Mesothelial cell of epicardium (in vitro differentiated cells): ENCODE measurements at places on chromosomes 3 and 15. TPM values are rescaled to one million over a fixed set of nuclear protein-coding genes. Genes with fewer than 3 reads are reported as not detected.

Gene TGM4
- total RNA-seq, result 0.09 TPM in 1 of 3 replicates, not detected in the others

Gene TAGLN3
- 0.60 to 1.8 TPM (median 1.4 TPM) in 3 replicates for total RNA-seq

Gene TRAT1
- not detected in 3 replicates for total RNA-seq

Gene FANCD2
- 17.9 to 21.1 TPM (median 20.2 TPM) in 3 replicates for total RNA-seq

Gene ACAD9
- 54.9 to 61.8 TPM (median 61.8 TPM) in 3 replicates for total RNA-seq

Gene GCSAM
- 0.67 to 1.2 TPM (median 0.93 TPM) in 3 replicates for total RNA-seq

Gene CELF6
- total RNA-seq, result 1.2 to 1.9 TPM (median 1.3 TPM) in 3 replicates

Gene MME
- 29.3 to 33.3 TPM (median 31.7 TPM) in 3 replicates for total RNA-seq

Gene TMC3
- 0.04 to 0.05 TPM in 2 of 3 replicates, not detected in the other for total RNA-seq

Gene CCDC39
- not detected in 3 replicates for total RNA-seq

Gene WDR93
- total RNA-seq, result 0.34 to 0.54 TPM (median 0.40 TPM) in 3 replicates

Gene FEZF2
- total RNA-seq, result not detected in 3 replicates

Gene SYNPR
- 3.7 to 3.8 TPM (median 3.7 TPM) in 3 replicates for total RNA-seq

Gene CEP19
- 2.1 to 2.5 TPM (median 2.1 TPM) in 3 replicates for total RNA-seq

Gene ALDH1L1
- 1.0 to 1.6 TPM (median 1.2 TPM) in 3 replicates for total RNA-seq

Gene MUSTN1
- 1.0 to 2.1 TPM in 2 of 3 replicates, not detected in the other for total RNA-seq

Gene FBXL22
- 0.20 to 0.63 TPM (median 0.55 TPM) in 3 replicates for total RNA-seq

Gene SPG11
- total RNA-seq, result 84.6 to 90.0 TPM (median 85.9 TPM) in 3 replicates

Gene CHRFAM7A
- 0.33 to 1.5 TPM (median 0.99 TPM) in 3 replicates for total RNA-seq

Gene OCA2
- 1.0 to 2.0 TPM (median 1.5 TPM) in 3 replicates for total RNA-seq
